ENCODE measurements at places on chromosomes 12 and 14. TPM values are rescaled to one million over a fixed set of nuclear protein-coding genes. Genes with fewer than 3 reads are reported as not detected.

The IGF1 gene
- 1.4 TPM for total RNA-seq

The PSMC1 gene
- 154 TPM for total RNA-seq

The PPP4R4 gene
- 0.22 TPM for total RNA-seq

GRCh38 chr14:100150932-100151587 is 8.4 kb downstream of the DEGS2 start:
- DNase-seq, result no peak

GRCh38 chr12:79360286-79360685 is 330.5 kb downstream of the PAWR start:
- DNase-seq, result no peak

Data from GM23248 (cell line).